ENCODE measurements at places on chromosomes 16 and 17.

DNA sequence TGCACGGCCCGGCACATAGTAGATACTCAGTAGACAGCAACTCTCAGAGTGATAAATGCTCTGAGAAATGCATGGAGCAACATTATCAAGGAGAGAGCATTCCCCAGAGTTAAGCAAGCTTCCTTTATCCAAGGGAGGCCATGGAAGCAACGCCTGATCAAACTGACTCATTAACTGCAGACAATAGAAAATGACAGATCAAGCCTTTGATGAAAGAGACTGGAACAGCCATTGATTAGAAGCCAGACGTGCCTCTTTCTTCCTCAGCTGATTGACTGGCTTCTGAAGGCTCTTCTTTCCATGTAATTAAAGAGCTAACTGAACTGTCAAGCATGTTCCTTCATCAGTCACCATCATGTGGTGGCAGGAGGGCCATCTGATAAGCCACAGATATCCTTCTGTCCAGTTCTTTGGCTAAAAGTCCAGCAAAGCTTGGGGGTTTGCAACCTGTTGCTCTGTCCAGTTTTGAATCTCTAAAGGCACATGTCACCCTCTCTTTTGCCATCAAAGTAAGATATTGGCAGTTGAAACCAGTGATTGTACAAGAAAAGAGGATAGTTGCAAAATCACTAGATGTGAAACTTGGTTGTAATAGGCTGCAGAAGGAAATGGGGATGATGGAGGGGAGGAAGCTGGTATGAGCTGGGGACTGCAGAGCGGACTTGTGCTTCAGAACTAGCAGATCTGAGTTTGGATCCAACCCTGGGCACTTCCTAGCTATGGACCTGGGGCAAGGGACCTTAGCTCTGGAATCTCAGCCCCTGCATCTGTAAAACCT is 188.0 kb downstream of the HAPSTR1 start:
- no peak for DNase-seq

DNA sequence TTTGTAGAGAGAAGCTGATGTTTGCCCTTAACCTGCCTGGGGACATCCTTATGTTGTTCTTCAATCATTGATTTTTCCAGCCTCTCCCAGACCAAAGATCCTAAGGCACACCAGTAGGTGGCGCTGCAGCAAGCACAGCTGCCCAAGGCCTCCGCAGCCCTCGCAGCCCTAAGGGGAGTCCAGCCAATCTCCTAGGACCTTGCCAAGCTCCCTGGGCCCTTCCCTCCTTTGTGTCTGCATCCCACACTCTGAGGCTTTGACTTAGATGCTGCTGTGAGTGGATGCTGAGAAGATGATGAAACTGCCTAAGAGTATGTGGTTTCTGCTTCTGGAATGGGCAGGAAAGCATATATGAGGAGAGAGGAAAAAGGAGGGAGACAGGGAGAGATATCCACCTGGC is 47.1 kb downstream of the SPACA3 start:
- DNase-seq = no peak

- DNase-seq = no peak
Measured at GRCh38 chr16:11035096-11035495, 90.7 kb downstream of the CLEC16A start.

DNA sequence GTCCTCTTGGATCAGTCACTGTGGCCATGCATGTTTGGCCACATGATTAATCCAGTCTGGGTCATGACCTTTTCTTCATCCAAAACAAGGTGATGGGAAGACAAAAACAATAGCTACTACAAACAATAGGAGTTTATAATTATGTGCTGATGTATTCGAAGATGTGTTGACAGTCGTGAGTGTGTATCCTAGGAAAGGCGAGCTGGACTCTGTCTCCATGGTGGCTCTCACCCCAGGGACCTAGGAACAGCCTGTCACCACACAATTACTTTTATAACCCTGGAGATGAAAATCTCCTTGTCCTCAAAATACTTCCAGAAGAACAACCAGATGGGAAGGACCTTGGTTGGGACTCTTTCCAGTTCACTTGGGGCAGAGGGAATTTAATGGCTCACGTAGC is 9.8 kb upstream of the PLK1 start:
- DNase-seq = no peak

- no peak for DNase-seq
Measured at GRCh38 chr17:44518032-44518431, 14.8 kb upstream of the GPATCH8 start.

DNA sequence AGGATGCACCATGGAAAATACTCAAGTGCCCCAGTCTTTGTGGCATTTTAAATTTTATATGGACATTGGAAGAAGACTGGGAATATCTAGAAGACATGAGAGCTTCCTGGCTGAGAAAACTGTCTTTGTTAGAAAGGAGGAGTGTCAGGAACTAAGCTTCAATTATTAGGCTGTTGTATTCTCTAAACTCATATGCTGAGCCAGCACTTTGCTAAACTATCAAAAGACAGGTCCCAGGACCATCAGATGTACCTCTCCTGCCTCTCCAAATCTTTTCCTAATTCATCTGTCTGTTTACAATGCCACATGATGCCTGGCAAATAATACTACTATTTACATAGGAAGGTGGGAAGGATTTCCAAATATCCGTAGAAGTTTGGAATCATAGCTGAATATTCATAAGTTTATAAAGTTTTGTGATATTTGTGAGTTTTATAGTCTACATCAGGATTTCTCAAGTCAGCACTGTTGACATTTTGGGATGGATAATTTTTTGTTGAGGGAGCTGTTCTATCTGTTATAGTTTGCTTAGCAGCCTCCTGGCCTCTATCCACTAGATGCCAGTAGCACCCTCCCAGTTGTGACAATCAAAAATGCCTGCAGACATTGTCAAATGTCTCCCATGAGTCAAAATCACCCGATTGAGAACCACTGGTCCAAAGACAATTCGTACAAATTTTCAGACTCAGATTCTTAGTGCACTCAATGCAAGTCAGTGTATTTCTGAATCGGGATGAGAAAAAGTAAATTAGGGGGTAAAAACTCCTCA is 61.2 kb upstream of the NETO2 start:
- no peak for DNase-seq

DNA sequence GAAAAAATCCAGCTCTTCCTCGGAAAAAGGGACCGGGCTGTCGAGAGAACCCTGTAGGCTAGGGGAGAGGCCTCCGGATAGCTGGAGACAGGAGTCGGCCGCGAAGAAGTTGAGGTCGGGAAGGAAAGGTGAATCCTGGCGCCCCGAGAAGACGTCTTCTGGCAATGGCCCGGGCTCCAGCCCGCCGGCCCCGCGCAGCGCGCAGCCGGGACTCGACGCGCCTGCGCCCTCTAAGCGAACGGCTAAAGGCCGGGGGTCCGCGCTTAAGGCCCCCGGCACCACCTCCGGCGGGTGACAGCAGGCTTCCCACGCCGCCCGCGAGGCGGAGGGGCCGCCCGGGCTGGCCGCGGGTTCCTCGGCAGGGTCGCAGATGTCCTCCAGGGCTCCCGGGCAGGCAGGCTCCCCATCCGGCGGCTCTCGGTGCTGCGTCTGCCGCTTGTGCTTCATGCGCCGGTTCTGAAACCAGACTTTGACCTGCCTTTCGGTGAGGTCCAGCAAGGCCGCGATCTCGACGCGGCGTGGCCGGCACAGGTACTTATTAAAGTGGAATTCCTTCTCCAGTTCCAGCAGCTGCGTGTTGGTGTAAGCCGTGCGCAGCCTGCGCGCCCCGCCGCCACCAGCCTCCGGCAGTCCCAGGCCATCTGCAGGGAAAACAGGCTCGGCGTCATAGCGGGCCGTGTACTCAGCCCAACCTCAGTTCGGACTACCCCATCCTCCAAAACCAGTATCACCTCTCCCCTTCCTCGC is 1.6 kb downstream of the HOXB2 start:
- DNase-seq = no peak

GRCh38 chr16:19888834-19889233 is 4.2 kb upstream of the GPRC5B start:
- no peak for DNase-seq

- DNase-seq = no peak
Measured at GRCh38 chr16:1102921-1103635, 7.0 kb upstream of the C1QTNF8 start.

All from NCI-H1105 (cell line).